Stomach (tissue), 19 donors: ENCODE measurements at places on chromosomes 5 and 9. TPM values are rescaled to one million over a fixed set of nuclear protein-coding genes. Genes with fewer than 3 reads are reported as not detected.

The FST gene
- 7.0 TPM for polyA plus RNA-seq

The CNOT6 gene
- polyA plus RNA-seq, result 4.7 TPM

The LRRC19 gene
- polyA plus RNA-seq, result not detected

The ABLIM3 gene
- polyA plus RNA-seq, result 8.2 TPM

The SLC35A4 gene
- 30.4 TPM for polyA plus RNA-seq

The SPINK13 gene
- polyA plus RNA-seq, result not detected

The CLINT1 gene
- polyA plus RNA-seq, result 42.3 TPM

The CYFIP2 gene
- polyA plus RNA-seq, result 19.1 TPM

The TMEM267 gene
- 8.8 TPM for polyA plus RNA-seq

The SLC6A19 gene
- polyA plus RNA-seq, result not detected

The DAP gene
- polyA plus RNA-seq, result 52.6 TPM

The FOXD4L6 gene
- not detected for polyA plus RNA-seq

The SLC6A3 gene
- polyA plus RNA-seq, result not detected

The ANXA2R gene
- 2.2 TPM for polyA plus RNA-seq

The SLC4A9 gene
- not detected for polyA plus RNA-seq

The OR1J2 gene
- polyA plus RNA-seq, result not detected

The TRMO gene
- 9.9 TPM for polyA plus RNA-seq

The ZNF189 gene
- 10.8 TPM for polyA plus RNA-seq

The PCDHA4 gene
- polyA plus RNA-seq, result 0.08 TPM

The HSDL2 gene
- polyA plus RNA-seq, result 23.5 TPM

The FBP2 gene
- 17.8 TPM for polyA plus RNA-seq

The PTPN3 gene
- polyA plus RNA-seq, result 14.4 TPM

The CNTNAP3 gene
- polyA plus RNA-seq, result 0.25 TPM

The GARIN3 gene
- not detected for polyA plus RNA-seq

The SHISAL2B gene
- polyA plus RNA-seq, result not detected

The SLC24A2 gene
- polyA plus RNA-seq, result 0.05 TPM

The GPRIN1 gene
- 0.37 TPM for polyA plus RNA-seq

The KCNV2 gene
- polyA plus RNA-seq, result not detected

The SPATA9 gene
- polyA plus RNA-seq, result not detected

The PCDHGA4 gene
- polyA plus RNA-seq, result not detected

The DOCK2 gene
- polyA plus RNA-seq, result 3.5 TPM

The BTNL8 gene
- 0.80 TPM for polyA plus RNA-seq

The THBS4 gene
- polyA plus RNA-seq, result 9.8 TPM

The LHX6 gene
- 1.3 TPM for polyA plus RNA-seq

The SLC6A18 gene
- polyA plus RNA-seq, result not detected

The PTPA gene
- polyA plus RNA-seq, result 77.9 TPM

The CCDC183 gene
- polyA plus RNA-seq, result 1.9 TPM

The GFI1B gene
- not detected for polyA plus RNA-seq

The SHLD3 gene
- 2.4 TPM for polyA plus RNA-seq

The ZNF879 gene
- 0.81 TPM for polyA plus RNA-seq

The EQTN gene
- polyA plus RNA-seq, result not detected

The POU5F2 gene
- polyA plus RNA-seq, result 0.06 TPM
